HuH-7.5 (cell line): ENCODE measurements at places on chromosomes 7 and 10.

DNA sequence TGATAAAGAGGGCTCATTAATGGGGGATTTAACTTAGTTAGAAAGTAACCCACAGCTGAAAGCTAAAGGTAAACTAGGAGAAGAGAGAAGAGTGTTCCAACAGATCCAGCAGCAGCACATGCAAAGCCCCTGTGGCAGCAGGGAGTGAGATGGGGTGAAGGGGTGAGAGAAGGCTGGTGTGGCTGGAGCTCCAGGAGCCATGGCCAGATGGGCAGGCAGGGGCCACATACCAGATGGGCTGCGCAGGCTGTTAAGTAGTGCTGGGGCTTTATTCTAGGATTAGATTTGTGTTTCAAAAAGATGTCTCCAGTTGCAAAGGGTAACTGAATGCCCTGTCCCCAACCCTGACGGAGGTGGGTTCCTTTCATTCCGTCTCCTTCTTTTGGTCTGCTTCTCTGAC, 33.2 kb downstream of the HIF1AN start:
- no peak for DNase-seq

- no peak for DNase-seq
Measured at GRCh38 chr10:15660990-15661389, 58.7 kb downstream of the ITGA8 start.

DNA sequence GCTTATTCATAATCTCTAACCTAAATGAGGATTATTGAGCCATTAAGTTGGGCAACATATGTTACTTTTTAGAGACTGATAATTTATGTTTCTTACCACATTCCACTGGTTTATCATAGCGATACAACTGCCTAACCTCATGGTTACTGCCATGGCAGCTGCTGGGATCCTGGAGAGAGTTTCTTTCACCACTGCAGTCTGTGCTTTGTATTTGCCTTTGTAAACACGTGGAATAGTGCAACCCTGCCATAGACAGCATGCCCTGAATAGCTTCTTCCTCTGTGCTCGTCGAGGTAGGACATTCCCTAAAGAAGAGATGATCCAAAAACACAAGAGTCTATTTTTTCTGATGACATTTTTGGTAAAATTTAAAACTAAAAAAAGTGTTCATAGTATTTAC, 33.7 kb upstream of the PARP12 start:
- no peak for DNase-seq

GRCh38 chr10:5502571-5503476, 3.5 kb upstream of the CALML5 start:
- no peak for DNase-seq

DNA sequence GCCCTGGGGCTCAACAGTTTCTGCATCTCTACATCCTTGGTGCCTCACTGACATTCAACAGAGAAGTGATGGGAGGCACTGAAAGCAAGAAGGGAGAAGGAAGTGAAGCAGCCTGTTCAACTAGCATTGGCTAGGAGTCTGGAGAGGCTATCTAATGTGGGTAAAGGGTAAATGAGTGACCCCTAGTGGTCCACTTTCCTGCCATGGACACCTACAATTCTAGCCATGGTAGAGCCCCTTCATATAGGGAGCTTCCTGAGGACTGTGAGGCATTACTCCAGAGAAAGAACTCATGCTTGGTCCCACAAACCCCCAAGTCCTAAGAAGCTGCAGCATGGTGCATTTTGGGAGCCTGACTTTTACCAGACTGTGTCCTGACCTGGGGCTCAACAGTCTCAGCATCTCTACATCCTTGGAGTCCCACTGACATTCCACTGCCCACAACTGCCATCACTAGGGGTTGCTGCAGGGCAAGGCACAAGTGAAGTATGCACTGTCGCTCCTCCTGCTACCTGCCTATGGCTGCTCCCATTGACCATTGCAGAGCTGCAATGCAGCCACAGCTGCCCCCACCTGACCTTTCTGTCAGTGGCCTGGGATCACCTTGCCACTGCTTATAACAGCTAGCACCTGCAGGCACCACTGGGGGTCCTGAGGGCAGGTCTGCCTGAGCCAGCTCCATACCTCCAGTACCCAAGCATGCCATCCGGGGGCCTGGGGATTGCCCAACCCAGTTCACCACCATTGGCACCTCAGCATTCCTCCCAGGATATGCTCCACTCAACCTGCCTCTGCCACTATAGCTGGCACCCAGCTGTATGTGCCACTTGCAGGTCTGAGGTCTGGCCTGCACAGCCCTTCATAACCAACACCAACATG, 44.1 kb upstream of the CDK6 start:
- DNase-seq, result no peak
